ENCODE measurements at places on chromosomes 7 and 10. TPM values are rescaled to one million over a fixed set of nuclear protein-coding genes. Genes with fewer than 3 reads are reported as not detected.

PIK3CG gene
- total RNA-seq = not detected

PLXDC2 gene
- 33.2 TPM for total RNA-seq

DNA sequence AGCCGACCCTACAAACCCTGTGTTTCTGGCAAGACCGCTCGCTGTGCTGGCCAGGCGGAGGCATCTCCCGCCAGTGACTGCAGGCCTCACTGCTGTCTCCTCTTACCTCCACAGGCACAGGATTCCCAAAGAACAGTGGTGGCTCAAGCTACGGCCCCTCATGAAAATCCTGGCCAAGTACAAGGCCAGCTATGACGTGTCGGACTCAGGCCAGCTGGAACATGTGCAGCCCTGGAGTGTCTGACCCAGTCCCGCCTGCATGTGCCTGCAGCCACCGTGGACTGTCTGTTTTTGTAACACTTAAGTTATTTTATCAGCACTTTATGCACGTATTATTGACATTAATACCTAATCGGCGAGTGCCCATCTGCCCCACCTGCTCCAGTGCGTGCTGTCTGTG lies 36.2 kb downstream of the PITRM1 start:
- no peaks in the 10 kb centered on the region for H3K27me3 ChIP-seq
- peaks cover 6% of the 10 kb centered on the region for H3K4me1 ChIP-seq
- no peak overlapping the region for H3K27ac ChIP-seq
- peaks cover 66% of the 10 kb centered on the region for H3K36me3 ChIP-seq
- no peak for DNase-seq

DNA sequence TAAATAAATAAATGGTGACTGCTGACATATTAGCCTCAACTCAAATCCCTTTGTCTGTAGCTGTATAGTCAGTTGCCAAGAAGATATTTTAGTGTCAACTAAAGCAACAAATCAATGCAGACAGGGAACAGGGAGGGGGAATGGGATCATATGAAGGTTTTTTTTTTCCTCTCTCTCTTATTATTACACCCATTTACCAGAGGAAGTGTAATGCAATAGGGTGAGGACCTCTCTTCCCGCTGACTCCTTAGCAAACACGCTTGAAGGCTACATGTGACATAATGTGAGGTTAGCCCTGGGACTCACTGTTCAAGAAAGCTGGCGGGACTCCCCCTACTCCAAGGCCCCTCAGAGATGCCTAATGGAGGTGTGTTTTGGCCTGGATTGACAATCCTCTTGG lies 88.2 kb downstream of the CHRM2 start:
- no peak overlapping the region for H3K4me3 ChIP-seq
- H3K36me3 ChIP-seq = peaks cover 15% of the 10 kb centered on the region
- H3K27me3 ChIP-seq = no peaks in the 10 kb centered on the region
- peaks cover 54% of the 10 kb centered on the region for H3K4me1 ChIP-seq

PODXL gene
- 23.9 TPM for total RNA-seq

ASIC3 gene
- total RNA-seq = 5.8 TPM

- H3K27ac ChIP-seq = no peak overlapping the region
- H3K27me3 ChIP-seq = no peaks in the 10 kb centered on the region
- no peaks in the 10 kb centered on the region for H3K36me3 ChIP-seq
- peak; percentile 57 for DNase-seq
- no peak overlapping the region for H3K4me3 ChIP-seq
These were observed 93.0 kb downstream of the ARHGAP22 start for GRCh38 chr10:48511875-48512231.

GRCh38 chr7:142175594-142175993 lies 64.1 kb downstream of the MGAM2 start:
- peaks cover 4% of the 10 kb centered on the region for H3K4me1 ChIP-seq
- H3K27me3 ChIP-seq = peaks cover 9% of the 10 kb centered on the region
- no peaks in the 10 kb centered on the region for H3K36me3 ChIP-seq

GRCh38 chr7:158324397-158325360 lies 262.9 kb downstream of the PTPRN2 start:
- H3K4me3 ChIP-seq = no peak overlapping the region
- H3K4me1 ChIP-seq = no peaks in the 10 kb centered on the region
- no peaks in the 10 kb centered on the region for H3K27me3 ChIP-seq
- peak; percentile 77 for DNase-seq

GRCh38 chr7:131218727-131219128 lies 108.9 kb upstream of the MKLN1 start:
- DNase-seq = peak; percentile 13
- no peaks in the 10 kb centered on the region for H3K4me1 ChIP-seq
- no peak overlapping the region for H3K4me3 ChIP-seq

DNA sequence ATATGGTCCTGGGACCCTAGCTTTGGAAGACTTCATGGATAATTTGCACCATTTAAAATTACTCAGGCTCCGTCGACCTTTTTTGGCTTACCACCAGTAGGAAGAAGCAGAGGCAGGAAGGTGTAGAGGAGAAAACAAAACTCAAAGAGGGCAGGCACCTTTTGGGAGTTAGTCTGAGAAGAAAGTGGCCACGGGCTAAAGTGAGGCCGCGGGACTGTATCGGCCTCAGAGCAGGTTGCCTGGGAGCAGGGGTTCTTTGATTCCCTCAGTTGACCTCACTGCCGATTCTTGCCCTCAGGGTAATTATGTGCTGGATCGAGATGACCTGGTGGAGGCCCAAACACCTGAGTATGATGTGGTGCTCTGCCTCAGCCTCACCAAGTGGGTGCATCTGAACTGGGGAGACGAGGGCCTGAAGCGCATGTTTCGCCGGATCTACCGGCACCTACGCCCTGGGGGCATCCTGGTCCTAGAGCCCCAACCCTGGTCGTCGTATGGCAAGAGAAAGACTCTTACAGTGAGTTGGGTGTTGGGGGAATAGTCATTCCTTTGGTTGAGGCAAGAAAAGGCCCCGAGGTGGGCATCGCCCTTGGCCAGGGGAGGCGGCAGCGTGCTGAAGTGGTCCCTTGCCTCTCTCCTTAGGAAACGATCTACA lies 3.1 kb downstream of the MEPCE start:
- H3K27ac ChIP-seq = peak overlapping the region; percentile 14
- H3K36me3 ChIP-seq = peaks cover 27% of the 10 kb centered on the region
- H3K4me3 ChIP-seq = no peak overlapping the region
- H3K4me1 ChIP-seq = peaks cover 48% of the 10 kb centered on the region
- no peak for DNase-seq

Measured in osteocyte (in vitro differentiated cells).